ENCODE measurements at places on chromosomes 1 and 21.
A peak's percentile ranks its signal among the peaks of the same experiment; 100 is the strongest.

- no peak for DNase-seq
These were observed 584 bp upstream of the LTN1 start for GRCh38 chr21:28993293-28993629.

GRCh38 chr1:211641942-211642341 lies 33.5 kb downstream of the NEK2 start:
- DNase-seq: no peak

- DNase-seq: no peak
These were observed 2.7 kb downstream of the NADK start for GRCh38 chr1:1775327-1776226.

DNA sequence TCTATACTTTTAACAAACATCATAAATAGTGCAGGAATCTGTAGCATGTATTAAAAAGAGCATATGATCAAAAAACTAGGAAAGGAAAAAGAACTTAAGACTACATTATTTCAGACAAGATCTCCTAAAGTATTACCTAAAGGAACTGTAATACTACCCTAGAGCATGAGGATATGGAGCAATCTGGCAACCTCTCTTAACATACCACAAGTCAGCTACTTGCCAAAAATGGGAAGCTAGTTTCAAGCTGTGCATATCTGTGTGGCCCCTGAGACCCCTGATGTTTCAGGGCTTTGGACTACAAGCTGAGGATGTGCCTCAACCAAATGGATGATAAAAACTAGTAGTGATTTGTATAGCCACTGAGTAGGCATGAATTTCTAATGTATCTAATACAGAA lies 525.6 kb downstream of the PTBP2 start:
- no peak for DNase-seq

DNA sequence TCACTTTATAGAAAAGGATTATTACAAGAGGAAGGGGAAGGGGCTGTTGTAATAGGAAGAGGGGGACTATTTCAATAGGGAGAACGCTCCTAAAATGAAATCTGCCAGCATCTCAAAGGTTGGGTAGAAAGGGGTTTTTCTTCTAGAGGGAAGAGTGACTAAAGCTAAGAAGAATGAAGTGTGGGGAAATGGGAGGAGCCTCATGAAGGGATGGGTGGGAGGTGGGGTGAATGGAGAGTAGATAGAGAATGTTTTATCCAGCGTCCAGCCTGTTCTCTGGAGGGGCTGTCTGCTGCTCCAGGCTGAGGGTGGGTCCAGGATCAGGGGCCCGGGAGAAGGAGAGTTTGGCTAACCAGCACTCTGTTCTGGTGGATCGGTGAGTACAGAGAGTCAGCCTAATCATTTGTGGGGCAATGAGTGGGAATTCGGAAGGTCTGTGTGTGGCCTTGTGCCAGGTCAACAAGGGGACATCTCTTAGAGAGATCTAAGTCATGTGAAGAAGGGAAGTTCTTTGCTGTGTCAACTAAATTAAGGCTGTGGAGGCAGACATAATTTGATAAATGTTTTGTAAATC lies 25.2 kb downstream of the VN1R5 start:
- no peak for DNase-seq

- DNase-seq: no peak
These were observed 92.0 kb downstream of the LAMC2 start for GRCh38 chr1:183277821-183278738.

DNA sequence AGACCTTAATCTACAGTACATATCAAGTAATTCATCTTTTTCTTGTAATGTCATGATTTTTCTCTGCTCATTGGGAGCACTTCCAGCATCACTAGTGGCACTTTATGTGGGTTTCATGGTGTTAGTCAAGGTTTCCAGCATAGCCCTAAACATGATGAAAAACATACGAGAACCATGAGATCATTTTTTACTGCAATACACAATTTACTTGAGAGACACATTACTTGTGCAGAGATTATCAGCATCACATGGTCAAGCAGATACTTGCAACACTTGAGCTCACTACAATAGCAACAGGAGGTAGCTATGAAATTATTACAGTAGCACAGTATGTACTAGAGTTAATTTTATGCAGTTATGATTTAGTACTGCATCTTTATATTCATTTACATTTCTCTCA lies 36.4 kb downstream of the ITGB3BP start:
- no peak for DNase-seq

DNA sequence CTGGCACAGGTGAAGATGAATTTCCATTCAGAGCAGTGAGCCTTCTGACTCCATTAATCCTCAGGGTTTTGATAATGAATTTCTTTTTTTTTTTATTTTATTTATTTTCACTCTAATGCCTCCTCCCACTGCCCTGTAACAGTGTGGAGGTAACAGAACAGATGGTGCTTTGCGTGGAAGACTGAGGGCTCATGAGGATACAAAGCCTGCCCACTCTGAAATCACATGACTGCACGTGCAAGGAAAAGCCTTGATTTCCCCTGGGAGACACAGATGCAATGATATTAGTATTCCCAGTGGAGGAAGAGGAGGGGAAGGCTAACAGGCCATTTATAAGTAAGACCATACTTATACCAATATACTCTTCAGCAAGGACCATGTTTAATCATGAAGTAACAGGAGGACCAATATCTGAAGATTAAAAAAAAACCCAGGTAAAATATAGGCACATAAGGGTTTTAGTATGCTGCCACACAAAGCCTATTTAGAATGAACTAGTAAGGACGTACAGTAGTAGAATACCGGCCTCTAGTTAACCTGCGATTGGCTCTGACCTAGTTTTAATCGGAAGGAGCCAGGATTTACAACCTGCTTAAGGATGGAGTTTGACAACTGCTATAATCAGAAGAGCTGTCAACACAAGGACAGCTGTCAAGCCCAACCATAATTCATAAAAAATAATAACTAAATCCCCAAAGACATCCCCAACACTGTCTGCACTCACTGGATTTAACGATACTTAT lies 69.6 kb downstream of the LHX4 start:
- DNase-seq: no peak

DNA sequence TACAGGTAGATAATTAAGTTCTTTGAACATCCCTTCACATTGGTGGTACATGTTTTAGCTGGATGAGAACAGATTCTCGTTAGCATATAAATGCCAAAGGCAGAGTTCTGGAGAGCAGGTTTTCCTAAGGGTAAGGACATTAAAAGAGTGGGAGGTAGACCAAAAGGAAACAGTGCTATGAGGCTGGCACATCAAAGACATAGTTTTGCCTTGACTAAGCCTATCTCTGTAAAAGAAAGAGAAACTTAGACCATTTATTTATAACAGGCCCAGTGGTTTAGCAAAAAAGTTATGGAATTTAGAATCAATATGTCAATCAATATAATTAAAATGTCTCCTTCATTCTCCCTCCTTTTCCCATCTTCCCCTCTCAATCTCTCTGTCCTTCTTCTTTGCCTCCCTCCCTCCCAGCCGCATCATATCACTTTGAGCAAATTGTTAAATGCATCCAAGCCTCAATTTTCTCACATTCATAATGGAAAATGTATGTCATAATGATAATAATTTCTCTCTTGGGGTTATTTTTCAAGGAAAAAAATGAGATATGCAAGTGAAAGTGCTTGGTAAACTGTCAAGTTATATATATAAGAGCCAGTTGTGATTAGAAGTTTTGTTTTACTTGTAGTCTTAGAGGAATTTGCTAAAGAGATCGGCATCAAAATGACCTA lies 209.9 kb upstream of the SGIP1 start:
- no peak for DNase-seq

DNA sequence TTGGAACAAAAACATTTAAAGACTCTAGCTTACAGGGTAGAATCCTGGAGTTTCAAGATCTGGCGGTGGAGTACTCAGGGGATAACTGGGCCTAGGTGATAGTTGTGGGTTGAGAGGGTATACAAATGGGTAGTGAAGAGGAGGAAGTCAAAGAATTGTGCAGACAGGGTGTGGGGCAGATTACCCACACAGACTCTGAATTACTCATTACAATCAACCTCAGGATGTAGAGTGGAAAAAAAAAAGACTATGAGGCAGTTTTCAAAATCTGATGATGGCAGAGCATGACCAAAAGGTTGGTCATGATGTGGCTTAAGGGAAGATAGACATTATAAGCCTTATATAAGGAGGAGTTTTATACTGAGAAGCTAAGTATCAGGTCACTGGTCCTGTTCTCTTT lies 44.1 kb upstream of the GLIS1 start:
- DNase-seq: peak; percentile 4

DNA sequence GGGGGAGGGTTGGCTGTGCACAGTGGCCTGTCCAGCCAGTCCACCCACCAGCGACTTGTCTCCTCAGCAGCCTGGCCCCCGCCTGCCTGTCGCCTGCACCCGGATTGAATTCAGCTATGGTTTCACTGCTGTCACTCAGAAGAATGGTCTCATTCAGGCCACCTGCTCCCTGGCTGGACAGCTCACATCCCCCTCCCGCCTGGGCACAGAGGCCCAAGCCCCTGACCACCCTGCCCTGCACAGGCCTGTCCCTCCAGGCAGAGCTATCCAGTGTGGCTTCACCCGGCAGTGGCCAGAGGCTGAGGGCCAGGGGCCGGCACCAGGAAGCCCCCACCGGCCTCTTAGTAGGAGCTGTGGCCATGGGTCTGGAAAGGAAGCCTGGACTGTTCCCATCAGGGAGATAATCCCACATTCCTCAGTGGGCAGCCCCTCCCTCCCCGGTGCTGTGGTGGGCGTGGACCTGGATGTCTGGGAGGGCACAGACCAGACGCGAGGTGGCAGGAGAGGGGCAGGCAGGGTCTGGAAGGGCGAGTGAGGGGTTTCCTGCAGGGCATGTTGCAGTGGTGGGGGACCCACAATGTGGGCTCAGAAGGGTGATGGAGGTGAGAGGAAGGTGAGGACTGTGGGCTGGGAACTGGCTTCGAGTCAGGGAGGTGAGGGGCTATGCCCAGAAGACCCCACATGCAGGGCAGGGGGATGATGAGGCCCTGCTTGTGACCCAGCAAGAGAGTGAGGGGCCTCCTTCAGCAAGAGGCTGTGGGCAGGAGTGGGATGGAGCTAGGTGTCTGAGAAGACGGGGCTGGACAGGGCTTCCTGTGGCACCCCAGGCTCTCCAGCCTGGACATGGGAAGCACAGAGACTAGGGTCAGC lies 30.4 kb downstream of the WNT9A start:
- DNase-seq: no peak

DNA sequence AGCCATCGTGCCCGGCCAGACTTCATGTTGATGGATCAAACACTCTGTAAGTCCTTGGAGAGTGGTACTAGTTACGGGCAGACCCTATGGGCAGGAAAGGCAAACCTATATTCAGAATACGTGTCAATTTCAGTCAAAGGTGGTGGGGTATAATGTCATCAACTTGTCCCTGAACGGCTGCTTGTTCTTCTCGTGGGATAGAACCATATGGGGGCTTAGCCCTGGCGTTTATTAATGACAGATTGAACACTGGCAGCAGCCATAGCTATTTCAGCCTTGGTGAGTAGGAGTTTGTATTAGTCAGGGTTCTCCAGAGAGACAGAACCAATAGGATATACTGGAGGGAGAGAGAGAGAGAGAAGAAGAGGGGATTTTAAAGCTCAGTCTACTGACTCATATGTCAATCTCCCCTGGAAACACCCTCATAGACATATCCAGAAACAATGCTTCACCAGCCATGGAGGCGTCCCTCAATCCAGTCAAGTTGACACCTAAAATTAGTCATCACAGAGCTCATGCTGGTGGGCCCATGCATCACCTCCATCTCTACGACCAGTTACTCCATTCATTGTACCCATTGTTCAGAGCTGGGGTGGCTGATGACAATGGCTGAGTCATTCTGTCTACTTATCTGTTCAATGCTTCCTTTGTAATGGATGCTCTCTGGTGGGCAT lies 16.1 kb upstream of the AQP10 start:
- DNase-seq: peak; percentile 64

GRCh38 chr1:69191335-69191734 lies 376.4 kb upstream of the LRRC7 start:
- DNase-seq: no peak

DNA sequence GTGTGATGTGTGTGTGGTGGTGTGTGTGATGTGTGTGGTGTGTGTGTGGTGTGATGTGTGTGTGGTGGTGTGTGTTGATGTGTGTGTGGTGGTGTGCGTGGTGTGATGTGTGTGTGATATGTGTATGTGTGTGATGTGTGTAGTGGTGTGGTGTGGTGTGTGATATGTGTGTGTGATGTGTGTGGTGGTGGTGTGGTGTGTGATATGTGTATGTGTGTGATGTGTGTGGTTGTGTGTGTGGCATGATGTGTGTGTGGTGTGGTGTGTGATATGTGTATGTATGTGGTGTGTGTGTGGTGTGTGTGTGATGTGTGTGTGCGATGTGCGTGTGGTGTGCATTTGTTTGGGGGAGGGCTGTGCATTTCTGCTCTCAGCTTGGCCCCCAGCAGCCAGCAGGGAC lies 7.1 kb upstream of the PCBP3 start:
- DNase-seq: no peak

DNA sequence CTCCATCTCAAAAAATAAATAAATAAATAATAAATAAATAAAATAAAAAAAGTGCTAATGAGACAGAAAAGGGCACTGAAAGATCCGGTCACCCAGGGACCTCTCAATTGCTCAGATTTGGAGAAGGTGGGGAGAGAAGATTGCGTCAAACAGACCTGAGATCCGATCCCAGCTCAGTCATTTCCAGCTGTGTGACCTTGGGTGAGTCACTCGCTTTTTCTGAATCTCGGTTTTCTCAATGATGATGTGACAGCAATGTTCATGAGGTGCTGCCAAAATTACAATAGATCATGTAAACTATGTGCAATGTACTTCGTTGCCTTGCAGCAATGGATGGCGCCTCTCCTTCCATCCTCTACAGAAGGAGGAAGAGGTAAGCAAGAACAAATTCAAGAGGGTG lies 11.1 kb upstream of the MEF2D start:
- no peak for DNase-seq

DNA sequence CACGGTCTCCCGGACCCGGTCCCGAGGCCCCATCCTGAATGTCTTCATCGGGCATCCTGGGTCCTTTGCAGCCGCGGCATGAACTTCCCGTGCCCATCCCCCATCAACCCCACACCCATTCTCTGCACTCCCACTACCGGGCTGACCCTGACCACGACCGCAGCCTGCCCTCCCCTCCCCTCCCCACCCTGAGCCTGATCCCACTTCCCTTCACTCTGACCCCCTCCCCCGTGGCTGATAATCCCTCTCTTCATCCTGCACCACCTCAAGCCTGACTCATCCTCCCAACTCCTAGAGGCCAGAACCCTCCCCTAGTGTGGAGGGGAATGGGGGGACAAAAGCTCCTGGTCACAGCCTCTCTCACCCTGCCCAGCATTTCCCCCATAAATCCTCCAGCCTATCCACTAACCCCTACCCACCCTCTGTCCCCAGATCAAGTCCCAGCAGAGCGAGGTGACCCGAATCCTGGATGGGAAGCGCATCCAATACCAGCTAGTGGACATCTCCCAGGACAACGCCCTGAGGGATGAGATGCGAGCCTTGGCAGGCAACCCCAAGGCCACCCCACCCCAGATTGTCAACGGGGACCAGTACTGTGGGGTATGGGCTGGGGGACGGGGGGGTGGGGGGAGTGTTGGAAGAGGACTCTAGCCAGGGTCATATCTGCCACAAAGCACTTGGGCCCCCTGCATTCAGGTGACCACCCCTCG lies 602 bp downstream of the SH3BGRL3 start:
- DNase-seq: no peak

Measured in activated naive CD4-positive, alpha-beta T cell treated with anti-CD3 and anti-CD28 coated beads, Interleukin-2, amount 50 U/mL, for 72 hours (primary cell).